ENCODE measurements at places on chromosomes 6 and 20.

GRCh38 chr6:139017227-139017626, 11.3 kb upstream of the ABRACL start:
- DNase-seq, result no peak

DNA sequence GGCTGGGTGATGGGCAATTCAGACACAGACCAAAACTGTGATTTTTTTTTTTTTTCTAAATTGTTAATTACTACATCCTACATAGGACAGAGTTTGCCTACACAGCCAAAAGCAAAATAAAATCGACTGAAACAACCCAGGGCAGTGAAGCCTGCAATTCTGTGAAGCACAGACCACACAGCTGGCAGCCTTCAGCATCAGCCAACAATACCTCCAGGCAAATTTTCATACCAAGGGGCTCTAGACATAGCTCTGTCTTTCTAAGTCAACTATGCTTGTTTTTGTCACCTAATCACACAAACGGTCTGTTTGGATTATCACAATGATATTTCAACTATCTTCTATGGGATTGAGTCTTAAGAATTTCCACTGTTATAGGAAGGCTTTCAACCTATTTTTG, 17.6 kb downstream of the RMND1 start:
- DNase-seq, result no peak

GRCh38 chr20:57790176-57790575, 80.4 kb upstream of the PMEPA1 start:
- DNase-seq, result peak; percentile 21

DNA sequence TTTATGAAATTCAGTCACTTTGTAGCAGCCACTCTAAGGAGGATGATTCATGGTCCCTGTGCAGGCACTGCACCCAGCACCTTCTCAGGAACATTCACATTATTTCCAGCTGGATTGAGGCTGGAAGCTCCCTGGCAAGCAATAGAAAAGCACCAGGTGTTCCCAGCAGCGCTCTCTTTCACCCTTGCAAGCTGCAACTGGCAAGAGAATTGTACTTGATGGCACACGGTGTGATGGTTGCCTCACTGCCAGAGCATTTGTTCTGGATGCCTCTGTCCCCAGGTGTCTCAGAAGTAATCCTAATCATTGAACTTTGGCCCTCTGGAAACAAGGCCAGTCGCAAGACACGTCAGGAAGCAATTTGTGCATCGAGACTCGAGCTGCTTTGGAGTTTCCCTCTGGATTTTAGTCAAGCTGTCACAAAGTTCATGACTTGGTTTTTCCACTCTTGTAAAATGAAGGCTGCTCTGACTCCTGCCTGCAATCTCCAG, 24.9 kb upstream of the PHACTR2 start:
- no peak for DNase-seq

DNA sequence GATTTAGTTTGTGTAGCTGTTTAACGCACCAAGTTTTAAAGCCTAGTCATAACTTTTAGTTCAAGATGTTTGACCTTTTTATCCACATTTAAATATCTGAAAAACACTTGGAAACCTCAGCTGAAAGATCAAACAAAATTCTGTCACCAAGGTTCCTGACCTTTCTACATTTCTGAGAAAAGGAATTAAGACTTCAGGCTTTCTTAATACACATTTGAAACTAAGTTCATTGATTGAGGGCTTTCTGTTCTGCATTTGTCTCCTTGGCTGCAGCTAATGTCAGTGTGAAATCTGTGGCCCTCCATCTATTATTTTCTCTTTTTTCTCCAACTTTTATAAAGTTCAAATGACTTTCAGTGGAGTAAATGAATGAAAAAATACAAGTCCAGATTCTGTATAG, 22.7 kb upstream of the FBXL4 start:
- no peak for DNase-seq

GRCh38 chr6:116229287-116229913, 24.5 kb downstream of the TSPYL4 start:
- DNase-seq, result peak; percentile 96

- no peak for DNase-seq
These were observed 168.4 kb upstream of the UST start for GRCh38 chr6:148578489-148578814.

- no peak for DNase-seq
These were observed 116.6 kb upstream of the RPS6KA2 start for GRCh38 chr6:166743406-166744222.

- DNase-seq, result peak; percentile 68
These were observed 47.6 kb downstream of the CPXM1 start for GRCh38 chr20:2752567-2753460.

DNA sequence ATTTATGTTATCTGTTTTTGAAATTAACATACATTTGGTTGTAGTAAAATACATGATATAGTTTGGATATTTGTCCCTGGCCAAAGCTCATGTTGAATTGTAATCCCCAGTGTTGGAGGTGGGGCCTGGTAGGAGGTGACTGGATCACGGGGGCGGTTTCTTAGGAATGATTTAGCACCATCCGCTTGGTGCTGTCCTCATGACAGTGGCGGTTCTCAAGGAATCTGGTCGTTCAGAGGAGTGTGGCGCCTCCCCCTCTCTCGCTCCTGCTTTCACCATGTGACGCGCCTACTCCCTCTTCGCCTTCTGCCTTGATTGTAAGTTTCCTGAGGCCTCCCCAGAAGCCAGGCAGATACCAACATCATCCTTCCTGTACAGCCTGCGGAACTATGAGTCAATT, 29.0 kb downstream of the CTCFL start:
- no peak for DNase-seq

GRCh38 chr20:40690836-40691565, 2.0 kb upstream of the MAFB start:
- no peak for DNase-seq

DNA sequence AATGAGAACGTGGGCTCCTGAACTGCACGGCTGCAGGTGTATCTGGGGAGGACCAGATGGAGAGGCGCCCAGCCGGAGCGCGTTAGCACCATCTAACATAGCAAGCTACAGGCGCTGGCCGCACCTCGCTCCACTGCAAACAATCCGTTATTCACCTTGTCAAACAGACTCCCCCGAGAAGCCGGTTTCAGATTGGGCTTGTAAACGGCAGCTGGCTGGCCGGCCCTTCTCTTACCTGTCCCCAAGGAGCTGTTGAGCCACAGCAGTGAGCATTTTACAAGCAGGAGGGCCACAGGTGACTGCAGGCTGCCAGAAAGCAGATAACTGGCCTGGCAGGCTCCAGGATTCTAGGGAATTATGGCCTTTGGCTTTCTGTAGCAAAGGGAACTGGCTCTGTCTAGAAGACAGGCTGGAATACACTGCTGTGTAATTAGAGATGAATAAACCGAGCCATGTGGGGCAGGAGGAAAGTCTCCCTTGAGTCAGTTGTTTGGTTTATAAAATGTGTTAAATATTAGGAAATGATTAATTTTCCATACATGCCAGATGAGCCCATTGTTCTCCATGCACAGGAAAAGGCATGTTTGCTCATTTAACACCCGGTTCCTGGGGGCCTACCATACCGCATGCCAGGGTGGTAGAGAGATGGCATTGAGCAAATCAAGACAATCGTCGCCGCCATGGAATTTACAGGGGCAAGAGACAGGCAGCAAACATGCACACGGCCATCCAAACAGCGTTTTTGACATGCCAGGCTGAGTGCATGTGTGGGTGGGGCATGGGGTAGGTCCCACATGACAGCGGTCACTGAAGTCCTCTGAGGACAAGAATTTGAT, 159.3 kb downstream of the NFATC2 start:
- DNase-seq, result peak; percentile 72

- no peak for DNase-seq
These were observed 53.1 kb upstream of the FAM83D start for GRCh38 chr20:38873050-38873581.

GRCh38 chr6:35194390-35194789, 19.4 kb upstream of the SCUBE3 start:
- no peak for DNase-seq

DNA sequence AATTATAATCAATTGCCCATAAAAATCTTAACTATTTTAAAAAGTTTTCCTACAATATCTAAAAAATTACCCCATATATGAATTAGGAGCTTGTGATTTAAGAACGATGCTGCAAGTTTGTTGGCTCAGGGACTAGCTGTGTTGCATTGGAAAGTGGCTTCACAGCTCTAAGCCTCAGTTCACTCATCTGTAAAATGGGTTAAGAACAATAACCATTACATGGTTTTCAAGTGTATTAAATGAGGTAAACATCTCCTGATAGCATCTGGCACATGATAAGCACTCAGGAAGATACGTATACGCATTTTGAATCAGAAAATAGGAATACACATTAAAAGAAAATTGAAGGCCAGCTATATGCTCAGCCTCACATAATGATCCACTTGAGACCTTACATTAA, 76.4 kb downstream of the ARHGAP18 start:
- DNase-seq, result no peak

Data from sigmoid colon (tissue), 7 donors.